ENCODE measurements at places on chromosomes 7 and 10.

DNA sequence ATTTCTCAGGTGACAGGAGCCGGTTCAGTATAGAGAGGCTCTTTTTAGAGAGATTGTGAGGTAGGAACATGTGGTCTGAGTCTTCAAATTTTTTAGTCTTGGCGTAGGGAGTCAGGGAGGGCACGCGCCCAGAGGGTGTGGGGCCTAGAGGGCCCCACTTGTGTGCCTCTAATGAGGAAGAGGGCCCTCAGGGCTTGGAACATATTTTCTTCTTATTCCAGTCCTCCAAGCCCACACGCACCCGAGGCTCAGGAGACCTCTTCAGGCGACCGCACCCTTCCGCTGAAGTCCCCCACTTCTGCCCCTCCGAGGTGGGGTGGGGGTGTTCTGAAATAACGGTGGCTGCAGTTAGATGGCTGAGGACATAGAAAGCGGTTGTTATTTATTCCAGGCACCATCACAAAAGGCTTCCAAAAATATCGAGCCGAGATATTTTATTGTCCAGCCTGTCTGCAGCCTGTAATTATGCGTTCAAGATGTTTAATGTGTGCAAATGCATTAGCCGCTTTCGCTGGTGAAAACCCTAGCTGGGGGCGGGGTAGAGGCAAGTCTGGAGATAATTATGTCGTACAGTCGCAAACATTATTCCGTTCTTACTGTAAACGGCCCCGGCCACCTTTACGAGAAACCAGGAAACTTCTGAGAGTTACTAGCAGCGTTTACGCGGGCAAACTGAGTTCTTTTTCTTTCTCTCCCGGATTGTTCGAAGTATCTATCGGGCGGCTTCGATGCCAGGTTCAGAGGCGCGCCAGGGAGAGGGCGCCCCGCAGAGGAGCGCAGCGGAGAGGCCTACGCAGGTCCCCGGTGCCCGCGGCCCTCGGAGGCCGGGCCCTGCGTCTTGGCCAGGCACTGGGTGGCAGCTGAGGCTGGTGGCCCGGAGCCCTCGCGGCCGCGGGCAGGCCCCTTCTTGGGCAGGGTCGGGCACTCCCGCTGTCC, 12.9 kb upstream of the HOXA13 start:
- no peak for DNase-seq

DNA sequence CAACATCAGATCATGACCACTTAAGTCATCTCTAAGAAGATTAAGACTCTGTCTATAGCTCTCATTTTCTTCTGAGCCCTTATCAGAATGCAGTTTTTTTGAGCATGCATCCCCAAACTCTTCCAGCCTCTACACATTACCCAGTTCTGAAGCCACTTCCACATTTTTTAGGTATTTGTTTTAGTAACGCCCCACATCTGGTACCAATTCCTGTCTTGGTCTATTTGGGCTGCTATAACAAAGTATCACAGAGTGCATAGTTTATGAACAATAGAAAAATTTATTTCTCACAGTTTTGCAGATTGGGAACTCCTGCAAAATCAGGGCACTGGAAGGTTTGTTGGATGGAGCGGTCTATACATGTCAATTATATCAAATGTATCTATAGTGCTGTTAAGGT, 107.7 kb upstream of the KCND2 start:
- DNase-seq: no peak

DNA sequence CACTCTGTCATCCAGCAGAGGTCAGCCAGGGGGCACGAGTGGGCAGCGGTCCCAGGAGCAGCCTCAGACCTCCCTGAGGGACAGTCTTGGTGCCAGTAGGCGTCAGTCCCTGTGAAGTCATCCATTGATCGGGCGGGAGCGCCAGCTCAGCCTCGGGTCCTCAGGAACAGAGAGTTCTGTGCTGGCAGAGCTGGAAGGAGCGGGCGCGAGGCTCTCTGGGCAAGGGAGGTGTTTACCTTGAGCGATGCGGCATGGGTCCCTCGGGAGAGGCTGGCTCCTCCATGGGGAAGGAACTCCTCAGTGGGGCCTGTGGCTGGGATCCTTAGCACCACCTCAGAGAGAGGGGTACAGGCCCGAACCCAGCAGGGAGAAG, 101.1 kb upstream of the PPIF start:
- DNase-seq: no peak

- no peak for DNase-seq
These were observed 1111.6 kb upstream of the SORCS1 start for GRCh38 chr10:108275895-108276685.

- no peak for DNase-seq
These were observed 56.2 kb downstream of the GLI3 start for GRCh38 chr7:42180806-42181205.

DNA sequence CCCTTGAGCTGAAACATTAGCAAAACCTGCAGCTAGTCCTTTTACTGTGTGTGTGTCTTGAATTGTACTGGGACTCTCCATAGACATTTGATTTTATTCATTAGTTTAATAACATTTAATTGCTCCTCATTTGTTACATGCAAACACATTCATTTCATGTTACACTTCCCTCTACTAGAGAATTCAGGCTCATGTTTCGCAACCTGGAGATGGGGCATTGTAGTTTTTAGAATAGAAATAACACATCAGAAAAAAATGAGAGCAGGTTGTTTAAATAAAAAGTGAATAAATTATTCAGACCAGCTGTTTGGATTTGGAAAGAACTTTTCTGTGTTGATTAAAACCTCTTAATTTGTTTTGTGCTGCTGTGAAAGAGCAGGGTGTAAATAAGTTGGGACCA, 243.9 kb downstream of the ETV1 start:
- DNase-seq: no peak

GRCh38 chr7:101743241-101743994, 74.0 kb upstream of the CUX1 start:
- DNase-seq: peak; percentile 51

GRCh38 chr10:32846974-32847373, 111.1 kb downstream of the ITGB1 start:
- no peak for DNase-seq

GRCh38 chr7:115779561-115779960, 251.0 kb downstream of the TFEC start:
- no peak for DNase-seq

GRCh38 chr7:116929914-116930913, 23.1 kb upstream of the ST7 start:
- peak; percentile 85 for DNase-seq

DNA sequence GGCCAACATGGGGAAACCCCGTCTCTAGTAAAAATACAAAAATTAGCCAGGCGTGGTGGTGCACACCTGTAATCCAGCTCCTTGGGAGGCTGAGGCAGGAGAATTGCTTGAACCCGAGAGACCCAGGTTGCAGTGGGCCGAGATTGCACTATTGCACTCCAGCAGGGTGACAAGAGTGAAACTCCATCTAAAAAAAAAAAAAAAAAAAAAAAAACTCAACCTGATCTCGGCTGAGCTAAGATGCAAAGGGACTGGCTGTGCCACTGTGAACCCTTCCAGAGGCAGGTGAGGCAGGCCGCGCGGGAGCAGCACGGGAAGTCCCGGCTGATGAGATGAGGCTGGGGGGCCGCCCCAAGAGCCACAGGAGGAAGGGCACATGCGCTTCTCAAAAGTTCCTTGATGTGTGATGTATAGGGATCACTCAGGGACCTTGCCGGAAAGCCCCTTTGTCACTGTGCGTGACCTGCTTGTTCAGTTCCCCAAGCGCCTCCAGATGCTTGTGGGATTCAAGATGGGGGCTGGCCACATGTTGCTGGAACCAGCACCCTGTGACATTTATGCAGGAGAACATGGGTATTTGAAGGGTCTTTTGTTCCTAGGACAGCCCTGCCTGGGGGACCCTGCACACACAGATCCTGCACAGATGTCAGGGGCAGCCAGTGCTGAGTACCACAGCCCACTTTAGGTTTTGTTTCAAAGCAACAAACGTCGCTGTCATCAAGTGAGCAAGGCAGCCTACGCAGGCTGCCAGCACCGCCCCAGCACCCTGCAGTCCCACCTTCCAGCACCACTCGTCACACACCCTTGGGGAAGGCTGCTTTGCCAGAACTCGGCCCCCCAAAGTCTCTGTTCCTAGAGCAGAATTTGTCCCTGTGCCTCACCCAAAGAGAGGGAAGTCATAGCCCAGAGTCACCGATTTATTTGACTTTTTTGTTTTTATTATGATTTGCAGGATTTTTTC, 74.8 kb upstream of the SH2B2 start:
- no peak for DNase-seq

DNA sequence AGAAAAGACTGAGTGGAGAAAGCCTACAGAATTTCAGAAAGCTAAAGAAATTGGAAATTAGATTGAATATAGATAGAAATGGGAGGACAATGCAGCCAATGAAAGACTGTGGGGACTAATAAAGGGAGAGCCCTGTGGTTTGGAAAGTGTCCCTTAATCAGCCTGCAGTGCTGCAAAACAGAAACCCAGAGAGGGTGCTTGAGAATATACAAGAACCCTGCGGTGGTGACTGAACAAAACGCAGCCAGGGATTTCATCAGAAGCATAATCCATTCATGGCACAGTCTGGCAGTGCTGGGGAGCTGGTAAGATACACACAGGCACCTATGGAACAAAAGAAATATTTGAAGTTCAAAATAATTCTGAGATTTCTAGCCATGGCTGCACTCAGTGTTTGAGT, 19.1 kb downstream of the CEP41 start:
- no peak for DNase-seq

DNA sequence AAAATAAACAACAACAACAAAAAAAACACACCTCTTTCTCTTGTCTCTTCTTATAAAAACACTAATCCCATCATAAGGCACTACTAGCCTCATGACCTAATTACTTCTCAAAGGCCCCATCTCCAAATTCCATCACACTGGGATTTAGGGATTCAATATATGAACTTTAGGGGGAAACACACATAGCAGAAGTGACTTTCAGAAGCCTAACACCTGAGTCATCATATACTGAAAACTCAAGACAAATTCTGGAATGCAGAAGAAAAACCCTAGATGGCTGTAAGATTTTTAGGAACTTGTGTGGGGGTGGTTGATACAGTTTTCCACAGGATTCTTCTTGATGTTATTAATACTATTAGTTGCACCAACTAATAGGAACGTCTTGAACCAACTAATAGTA, 33.7 kb upstream of the CSTF2T start:
- DNase-seq: peak; percentile 47

GRCh38 chr7:131547589-131547988, 8.8 kb downstream of the PODXL start:
- DNase-seq: no peak

- DNase-seq: peak; percentile 33
These were observed 17.9 kb downstream of the SEMA3A start for GRCh38 chr7:84176716-84177115.

DNA sequence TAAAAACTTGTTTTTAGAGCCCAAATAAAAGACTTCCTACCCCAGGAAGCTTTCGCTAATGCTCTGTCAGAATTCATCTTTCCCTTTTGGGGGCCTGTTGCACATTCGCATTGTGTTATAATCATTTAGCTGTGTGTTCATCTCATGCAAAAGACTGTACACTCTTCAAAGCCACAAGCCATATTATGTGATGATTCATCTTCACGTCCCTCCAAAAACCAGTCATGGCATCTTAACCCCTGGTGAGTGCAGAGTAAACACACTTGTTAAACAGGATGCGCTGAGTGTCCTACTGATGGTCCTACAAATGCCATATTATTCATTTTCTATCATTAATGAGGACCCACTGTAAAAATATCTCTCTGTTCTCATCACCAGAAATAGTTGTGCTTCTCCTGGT, 235.4 kb downstream of the KIAA1217 start:
- peak; percentile 94 for DNase-seq

DNA sequence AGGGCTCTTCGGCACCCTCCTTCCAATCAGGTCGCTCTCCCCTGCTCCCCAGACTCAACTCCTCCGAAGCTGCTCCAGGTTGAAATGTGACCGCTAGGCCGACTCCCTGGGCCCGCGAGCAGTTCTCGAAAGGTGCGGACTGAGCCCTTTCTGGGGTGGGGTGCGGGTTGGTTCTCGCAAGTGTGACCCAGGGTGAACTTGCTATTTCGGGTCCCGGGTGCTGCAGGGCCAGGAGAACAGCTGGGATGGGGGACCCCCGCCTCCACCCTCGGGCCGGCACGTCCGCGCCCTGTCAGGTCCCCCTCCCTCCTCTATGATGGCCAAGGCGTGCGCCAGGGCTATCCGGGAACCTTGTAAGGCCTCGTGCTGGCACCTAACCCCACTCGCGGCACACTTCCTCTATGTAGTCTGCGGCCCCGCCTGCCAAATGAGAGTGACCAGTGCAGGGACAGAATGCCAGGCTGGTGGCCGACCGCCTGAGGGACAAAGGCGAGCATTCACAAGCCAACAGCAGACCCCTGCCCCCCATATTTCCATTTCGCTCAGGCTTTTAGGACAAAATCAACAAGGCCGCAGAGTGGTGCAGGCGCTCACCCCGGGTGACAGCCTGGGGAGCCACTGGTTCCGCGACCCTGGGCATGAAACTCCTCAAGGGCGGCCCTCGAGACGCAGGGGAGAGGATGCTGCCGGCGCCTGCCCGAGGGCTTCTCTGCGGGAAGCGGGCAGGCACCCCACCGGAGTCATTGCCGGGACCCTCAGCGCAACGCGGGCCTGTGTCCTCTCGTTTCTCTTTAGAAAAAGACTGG, 13.7 kb upstream of the HOXA13 start:
- DNase-seq: no peak

- no peak for DNase-seq
These were observed 41.9 kb downstream of the PTPRE start for GRCh38 chr10:127948791-127949190.

- no peak for DNase-seq
These were observed 346.7 kb downstream of the NRG3 start for GRCh38 chr10:82221601-82222149.

DNA sequence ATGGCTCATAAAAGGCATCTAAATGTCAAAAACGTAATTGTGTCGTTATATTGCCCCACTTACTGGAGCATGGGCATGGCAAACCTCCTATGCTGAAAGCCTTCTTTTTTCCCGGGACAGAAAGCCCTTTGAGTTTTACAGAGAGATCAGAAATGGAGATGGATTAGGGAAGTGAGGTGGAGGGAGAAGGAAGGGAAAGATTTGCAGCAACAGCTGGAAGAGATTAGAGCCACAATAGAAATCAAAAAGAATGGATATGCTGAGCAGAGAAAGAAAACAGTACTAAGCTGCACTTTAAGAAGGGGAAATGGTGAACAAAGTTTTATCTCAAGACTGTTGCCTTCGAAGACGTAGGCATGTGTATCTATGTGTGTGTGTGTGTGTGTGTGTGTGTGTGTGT, 97.2 kb upstream of the PCGF5 start:
- DNase-seq: no peak

GRCh38 chr10:100927266-100927665, 14.5 kb downstream of the SLF2 start:
- no peak for DNase-seq

- no peak for DNase-seq
These were observed 95.2 kb downstream of the PRTFDC1 start for GRCh38 chr10:24857031-24857725.

All from EL (cell line).